ENCODE measurements at places on chromosomes 7 and 10. TPM values are rescaled to one million over a fixed set of nuclear protein-coding genes. Genes with fewer than 3 reads are reported as not detected.

AEBP1 gene
- total RNA-seq = 9.1 TPM

GBF1 gene
- 16.7 TPM for total RNA-seq

NKX1-2 gene
- not detected for total RNA-seq

MMP21 gene
- 0.13 TPM for total RNA-seq

CCDC172 gene
- not detected for total RNA-seq

FXYD4 gene
- not detected for total RNA-seq

PIP gene
- not detected for total RNA-seq

DYDC1 gene
- total RNA-seq = not detected

AKR1C2 gene
- 22.7 TPM for total RNA-seq

- no peak for DNase-seq
These were observed 180.5 kb downstream of the TAX1BP1 start for GRCh38 chr7:27920281-27920946.

DNA sequence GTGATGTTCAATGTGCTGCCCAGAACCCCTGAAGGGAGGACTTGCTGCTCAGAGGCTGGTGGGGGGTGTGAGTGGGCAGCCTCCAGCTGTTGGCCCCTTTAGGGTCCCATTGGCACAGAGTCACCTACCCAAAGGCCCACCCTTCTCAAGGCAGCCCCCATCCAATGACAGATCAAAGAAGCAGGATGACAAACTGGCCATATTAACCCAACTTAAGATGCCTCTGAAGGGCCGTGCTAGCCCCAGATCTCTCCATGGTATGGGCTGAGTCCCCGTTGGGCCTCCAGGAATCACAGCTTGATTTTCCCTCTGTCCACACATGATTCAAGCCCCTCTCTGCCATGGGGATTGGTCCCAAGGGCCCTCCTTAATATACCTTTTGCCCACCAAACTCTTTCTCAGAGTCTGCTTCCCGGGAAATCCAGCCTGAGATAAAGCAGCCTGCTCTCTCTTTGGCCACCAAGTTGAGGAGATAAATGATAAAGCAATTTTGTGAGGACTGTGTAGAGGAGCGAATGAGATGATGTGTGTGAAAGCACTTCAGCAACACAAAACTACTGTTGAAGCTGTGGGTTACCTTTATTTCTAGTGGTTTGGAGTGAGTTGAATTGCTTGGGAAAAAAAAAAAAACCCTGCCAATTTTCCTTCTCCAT, 38.2 kb upstream of the C10orf71 start:
- no peak for DNase-seq

DNA sequence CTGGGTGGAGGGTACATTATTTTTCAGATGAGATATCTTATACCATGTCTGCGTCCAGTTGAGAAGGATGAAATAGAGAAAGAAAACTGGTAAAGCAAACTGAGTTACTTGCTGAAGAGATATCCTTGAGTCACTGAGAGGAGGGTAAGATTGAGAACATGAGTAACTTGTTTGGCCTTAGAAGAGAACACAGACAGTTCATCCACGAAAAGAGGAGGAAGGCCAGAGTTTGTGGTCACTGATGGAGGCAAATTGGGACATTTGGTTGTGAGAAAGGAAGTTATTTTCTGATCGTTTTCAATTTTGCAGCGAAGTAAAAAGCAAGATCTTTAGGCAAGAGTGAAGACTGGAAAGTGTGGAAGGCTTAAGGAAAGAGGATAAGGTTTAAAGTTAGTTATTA, 15.6 kb downstream of the MBL2 start:
- no peak for DNase-seq

- no peak for DNase-seq
These were observed 59.8 kb downstream of the GSDME start for GRCh38 chr7:24697416-24697815.

DNA sequence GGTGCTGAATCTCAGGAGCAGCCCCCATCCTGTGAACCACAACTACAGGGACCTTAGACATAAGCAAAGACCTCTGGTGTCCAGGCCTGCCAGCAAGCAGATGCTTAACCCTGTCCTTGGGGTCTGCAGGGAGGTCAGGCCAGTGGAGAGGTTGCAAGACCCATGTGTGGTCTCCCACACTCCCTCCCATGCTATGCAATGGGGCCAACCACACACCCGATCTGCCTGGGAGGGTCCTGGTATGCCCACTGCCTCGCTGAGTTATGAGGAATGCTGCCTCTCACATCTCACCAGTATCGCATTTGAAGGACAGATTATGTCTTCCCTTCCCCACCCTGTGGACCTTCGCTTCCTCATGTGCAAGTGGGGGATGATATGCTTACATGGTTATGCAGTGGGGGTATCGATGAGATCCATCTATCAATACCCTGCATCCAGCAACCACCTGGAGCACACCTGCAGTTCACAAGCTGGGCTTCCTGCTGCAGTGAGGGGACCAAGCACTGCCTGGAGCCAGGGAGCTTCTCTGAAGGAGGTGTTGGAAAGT, 191.6 kb downstream of the ZNF716 start:
- no peak for DNase-seq

DNA sequence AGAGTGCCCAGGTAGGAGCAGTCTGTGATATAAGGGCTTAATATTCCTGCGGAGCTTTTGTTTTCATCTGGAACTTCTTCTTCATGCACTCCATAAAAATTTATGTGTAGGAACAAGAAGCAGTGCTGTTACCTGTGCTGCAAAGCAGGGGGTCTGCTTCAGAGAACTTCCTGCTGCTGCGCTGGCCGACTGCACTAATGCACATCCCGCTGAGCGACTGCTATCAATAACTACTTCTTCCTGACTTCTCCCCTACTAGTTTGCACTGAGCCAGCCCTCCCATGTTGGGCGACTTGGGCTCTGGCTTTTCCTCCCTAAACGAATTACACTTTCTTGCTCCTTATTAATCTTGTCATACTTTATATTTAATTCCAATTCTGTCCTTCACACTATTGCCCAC, 150.3 kb downstream of the NEBL start:
- no peak for DNase-seq

DNA sequence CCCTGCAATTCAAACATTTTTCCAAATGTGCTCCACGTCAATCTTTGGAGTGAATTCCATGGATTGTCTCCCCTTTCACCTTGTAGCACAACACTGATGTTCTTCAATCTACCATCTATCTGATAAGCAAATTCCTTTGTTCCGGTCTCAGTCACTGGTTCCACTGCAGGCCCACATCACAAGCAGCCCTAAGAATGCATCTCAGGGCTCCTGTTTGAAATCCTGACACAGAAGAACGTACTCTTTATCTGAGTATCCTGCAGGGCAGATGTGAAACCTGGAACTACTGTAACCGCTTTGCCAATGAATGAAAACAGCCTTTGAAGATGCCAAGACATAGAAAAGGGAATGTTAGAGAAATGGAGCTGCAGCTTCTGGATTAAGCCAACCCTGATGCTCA, 62.9 kb upstream of the FAM133B start:
- DNase-seq = no peak

GRCh38 chr10:3126741-3127346, 45.7 kb downstream of the PITRM1 start:
- DNase-seq = no peak

GRCh38 chr10:66880292-66880691, 45.5 kb upstream of the LRRTM3 start:
- DNase-seq = no peak

GRCh38 chr10:114753126-114753525, 68.5 kb upstream of the FHIP2A start:
- DNase-seq = no peak

DNA sequence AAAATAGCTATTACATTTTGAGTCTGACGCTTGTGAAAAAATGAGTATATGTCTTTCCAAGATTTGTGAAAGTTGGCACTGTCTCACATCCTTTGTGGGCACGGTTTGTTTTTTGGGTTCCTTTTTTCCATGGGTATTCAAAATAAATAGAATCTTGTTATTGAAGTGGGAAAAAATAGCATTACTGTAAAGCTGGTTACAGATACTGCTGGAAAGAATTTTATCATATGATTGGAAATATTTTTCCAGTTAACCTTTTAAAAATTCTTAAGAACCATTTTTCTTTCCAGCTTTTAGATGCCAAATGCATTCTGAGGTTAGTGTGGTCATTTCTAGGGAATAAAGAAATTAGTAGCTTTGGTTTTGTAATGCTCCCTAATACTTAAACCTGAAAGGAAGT, 11.4 kb downstream of the NET1 start:
- DNase-seq = no peak

DNA sequence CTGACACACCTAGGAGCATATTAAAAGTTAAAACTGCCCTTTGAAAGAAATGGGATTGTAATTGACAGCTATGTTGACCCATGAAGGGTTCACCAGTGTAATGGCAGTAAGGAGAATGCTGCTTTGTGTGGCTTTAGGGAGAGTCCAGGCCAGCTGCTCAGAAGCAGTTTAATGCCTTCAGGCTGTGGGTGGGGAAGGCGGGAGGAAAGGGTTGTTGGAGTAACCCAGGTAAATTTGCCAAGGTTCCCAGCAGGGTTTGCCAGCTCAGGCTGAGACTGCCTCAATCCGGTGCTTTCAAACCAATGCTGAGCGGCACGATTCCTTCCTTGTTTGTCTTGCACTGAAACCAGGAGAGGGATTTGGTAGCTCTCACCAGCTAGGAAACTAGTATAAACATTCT, 637.2 kb downstream of the INHBA start:
- no peak for DNase-seq

DNA sequence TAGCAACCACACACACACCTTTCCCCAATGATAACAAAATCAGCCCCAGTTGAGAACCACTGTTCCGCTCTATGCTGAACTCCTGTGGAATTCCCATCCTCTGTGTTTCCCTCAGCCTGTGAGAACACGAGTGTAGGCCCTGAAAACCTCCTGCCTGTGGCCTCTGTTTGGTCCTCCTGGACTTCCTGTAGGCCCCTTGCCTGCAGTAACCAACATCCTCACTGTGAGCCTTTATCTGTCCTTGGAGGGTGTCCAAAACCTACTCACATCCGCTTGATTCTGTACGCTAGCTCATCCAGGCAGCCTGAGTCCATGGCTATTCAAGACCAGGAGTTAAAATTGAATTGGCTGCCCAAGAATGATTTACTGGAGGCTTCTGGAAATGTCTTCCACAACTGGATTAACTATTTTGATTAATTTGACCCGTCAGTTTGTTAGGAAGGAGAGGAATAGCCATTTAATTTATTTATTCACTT, 149.8 kb downstream of the AKR1D1 start:
- DNase-seq = peak; percentile 70

DNA sequence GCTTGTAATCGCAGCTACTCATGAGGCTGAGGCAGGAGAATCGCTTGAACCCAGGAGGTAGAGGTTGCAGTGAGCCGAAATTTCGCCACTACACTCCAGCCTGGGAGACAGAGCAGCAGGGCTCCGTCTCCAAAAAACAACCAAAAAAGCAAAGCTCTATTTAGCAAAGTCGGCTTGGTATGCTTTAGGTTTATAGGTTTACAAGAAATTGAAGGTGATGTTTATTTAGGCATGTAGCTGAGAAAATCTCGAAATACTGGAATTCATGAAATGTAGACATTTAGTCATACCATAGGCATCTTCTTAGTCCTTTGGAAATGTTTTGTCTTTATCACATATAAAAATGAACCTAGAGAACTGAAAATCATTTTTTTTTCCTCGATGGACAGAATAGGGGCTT, 453.8 kb upstream of the ANKRD30A start:
- DNase-seq = no peak

DNA sequence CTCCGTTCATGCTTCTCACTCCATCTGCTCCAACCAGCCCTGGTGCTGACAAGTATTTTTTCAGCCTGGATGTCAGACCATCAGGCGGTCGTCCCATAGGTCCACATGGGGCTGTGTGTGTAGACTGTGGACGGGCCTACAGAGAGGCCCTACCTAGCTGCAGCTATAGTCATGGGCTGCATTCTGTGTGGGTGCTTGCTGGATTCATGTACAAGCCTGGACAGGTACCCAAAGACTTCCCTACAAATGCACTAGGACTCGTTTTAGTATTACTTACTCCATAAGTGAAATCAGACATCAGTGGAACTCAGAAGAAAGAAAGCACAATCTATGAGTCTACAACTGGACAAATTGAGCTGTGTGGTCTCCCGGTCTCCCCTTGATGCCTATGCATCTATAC, 146.8 kb downstream of the PKD1L1 start:
- no peak for DNase-seq

DNA sequence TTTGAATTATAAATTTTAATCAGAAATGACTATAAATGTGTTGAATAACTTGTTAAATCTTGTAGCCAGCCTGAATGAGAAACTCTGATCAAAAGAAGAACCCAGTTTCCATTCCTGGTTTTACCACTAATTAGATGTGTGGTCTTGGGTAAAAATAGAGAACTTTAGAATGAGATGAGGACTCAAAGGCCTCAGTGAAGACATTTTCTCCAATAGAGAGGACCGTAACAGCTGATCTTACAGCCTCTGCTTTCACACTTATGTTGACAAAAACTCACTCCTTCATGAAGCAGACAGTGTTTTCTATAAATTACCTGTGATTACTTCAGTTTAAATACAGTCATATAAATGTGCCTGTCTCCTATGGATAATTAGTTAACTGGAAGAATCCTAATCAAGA, 200.1 kb upstream of the MEOX2 start:
- no peak for DNase-seq

- no peak for DNase-seq
These were observed 1020.2 kb upstream of the C7orf33 start for GRCh38 chr7:147570390-147570789.

DNA sequence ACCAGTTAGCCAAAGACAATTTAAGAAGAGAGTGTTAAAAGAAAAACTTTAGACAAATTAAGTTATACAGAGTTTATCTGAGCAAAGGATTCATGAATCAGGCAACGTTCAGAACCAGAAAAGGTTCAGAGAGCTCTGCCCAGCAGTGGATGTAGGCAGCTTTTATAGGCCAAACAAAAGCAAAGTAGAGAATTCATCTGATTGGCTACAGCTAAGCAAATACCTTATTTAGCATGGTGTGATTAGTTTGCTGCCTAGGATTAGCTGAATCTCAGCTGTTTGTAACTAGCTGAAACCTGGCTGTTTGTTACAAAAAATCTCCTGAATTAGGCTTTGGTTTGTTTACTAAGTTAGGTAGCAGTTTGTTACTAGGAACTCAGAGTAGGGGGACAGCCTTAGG, 66.0 kb downstream of the SLC25A40 start:
- no peak for DNase-seq

GRCh38 chr10:29617880-29618340, 16.9 kb downstream of the SVIL start:
- DNase-seq = no peak

GRCh38 chr10:124262234-124262865, 156.4 kb downstream of the OAT start:
- DNase-seq = peak; percentile 28

DNA sequence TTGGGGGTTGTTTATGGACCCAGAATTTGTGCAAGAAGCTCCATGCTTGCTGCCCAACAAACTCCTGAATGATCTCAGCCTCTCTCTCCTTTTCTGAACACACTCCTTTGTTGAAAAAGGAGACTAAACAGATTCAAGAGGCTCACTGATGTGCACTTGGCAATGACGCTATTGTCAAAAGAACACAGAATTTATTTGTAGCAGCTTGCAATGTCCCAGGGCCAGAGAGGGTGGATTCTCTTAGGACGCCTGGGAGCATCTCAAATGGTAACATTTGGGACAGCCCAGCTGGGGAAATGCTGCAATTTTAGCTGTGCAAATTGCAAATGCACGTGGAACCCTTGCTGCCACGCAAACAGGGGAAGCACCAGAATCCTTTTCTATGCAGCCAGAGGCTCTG, 79.9 kb downstream of the GPR26 start:
- DNase-seq = no peak

Measured in dermis microvascular lymphatic vessel endothelial cell (primary cell).